ENCODE measurements at places on chromosomes 7 and 10.

GRCh38 chr7:105131890-105132289 lies 117.9 kb downstream of the KMT2E start:
- DNase-seq: no peak

- DNase-seq: no peak
These were observed 65.4 kb upstream of the STEAP1B start for GRCh38 chr7:22565315-22565811.

DNA sequence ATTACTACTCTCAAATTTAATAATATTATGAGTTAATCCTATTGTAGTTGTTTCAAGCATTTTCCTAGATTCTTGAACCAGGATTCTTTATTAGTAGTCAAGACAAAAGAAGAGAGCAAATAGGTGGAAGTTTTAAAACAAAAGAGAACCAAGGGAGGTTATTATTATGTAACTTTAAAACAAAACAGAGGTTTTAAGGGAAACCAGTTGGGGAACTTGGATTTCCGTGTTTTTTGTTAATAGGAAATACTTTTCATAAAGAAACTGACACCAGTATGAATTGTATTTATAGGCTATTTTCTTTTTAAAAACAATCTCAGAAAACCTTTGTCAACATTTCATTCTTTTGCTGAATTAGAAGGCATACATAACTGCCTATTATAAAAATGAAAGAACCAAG lies 183.9 kb downstream of the WNT2 start:
- DNase-seq: no peak

DNA sequence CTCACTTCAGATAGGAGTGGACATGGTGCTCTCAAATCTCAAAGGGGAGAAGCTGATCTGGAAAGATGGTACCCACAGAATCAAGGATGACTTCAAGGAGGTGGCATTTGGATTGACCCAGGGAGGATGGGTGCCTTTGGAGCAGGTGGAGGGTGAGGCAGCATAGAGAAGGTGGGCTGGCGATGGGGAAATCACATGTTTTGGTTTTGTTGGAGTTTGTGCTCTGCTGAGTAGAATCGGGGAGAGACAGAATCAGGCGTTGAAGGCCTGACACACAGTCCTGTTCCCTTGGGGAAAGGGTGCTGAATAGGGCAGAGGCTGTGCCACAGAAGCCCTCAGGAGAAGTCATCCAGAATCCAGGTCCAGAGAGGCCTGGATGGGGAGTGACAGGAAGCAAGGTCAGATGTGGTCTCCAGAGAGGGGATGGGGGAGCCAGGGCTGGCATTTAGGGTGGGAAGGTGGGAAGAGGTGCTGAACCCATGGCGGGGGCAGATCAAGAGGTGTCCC lies 291.1 kb downstream of the GLRX3 start:
- DNase-seq: no peak

- DNase-seq: no peak
These were observed 251.1 kb upstream of the SHH start for GRCh38 chr7:156063241-156063810.

DNA sequence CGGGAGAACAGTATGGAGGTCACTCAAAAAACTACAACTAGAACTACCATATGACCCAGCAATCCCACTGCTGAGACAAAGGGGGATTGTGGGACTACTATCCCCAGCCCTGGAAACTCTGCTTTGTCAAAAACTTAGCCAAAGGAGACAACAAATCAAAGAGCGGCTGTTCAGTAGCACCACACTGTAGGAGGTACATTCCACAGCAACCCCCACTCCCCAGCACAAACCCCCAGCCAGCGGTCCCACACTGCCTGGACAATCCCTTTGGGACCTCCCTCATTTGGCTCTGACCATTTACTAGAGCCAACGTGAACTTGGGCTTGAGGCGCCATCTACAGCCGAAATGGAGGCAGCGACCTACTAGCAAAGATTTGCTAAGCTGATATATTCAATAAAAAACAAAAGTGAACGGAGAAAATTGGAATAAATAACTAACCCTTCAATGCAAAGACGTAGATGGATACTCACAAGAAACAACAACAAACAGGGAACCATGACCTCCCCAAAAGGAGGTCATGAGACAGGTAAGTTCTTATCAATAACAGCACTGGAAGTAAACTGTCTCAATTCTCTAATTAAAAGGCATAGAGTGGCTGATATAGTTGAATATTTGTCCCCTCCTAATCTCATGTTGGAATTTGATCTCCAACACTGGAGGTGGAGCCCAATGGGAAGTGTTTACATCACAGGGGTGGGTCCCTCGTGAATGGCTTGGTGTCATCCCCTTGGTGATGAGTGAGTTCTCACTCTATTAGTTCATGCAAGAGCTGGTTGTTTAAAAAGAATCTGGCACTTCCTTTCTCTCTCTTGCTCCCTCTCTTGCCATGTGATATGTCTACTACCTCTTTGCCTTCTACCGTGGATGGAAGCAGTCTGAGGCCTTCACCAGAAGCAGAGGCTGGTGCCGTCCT lies 119.0 kb upstream of the KCNMA1 start:
- peak; percentile 43 for DNase-seq

GRCh38 chr10:104440221-104440620 lies 86.6 kb downstream of the CFAP58 start:
- peak; percentile 42 for DNase-seq

GRCh38 chr7:104137971-104138370 lies 69.8 kb downstream of the ORC5 start:
- DNase-seq: no peak

- DNase-seq: no peak
These were observed 169.6 kb downstream of the MTERF1 start for GRCh38 chr7:91710881-91711280.

DNA sequence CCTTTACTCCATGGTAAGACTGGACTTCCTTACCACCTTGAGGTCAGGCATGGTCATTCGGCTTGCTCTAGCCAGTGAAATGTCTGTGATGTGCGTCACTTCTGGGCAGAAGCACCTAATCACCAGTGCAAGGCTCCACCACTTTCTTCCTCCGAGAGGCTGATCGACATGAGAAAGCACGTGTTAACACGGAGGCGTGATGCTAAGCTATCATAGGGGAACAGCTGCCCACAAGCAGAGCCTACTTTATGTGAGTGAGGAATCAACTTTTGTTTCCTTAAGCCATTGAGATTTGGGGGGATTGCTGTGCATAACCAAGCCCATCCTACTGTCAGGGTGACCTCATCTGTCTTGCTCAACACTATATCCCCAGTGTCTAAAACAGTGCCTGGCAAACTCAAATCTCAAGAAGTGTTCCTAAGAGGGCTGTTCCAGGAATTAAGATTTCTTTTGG lies 23.1 kb upstream of the SAR1A start:
- no peak for DNase-seq

DNA sequence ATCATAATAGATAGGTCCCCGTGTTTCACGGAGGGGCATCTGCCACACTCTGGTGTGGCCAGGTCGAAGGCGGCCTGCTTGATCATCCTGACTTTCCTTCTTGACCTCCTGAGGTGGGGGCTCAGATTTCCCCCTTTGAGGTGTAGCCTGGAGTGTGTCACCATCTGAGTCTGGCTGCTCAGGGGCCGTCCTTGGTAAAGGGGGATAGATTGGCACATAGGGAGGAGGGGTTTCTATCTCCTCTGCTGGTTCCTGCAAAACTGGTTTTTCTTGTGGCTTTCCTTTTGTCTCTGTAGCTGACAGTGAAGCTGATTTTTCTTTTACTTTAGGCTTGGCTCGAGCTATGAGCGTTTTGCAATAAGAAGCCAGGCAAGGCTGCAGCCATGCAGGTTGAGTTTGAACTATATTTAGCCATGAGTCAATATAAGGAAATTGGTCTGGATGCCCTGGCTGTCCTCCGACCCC lies 7.1 kb upstream of the ZNF117 start:
- no peak for DNase-seq

GRCh38 chr7:13948019-13948801 lies 41.3 kb downstream of the ETV1 start:
- no peak for DNase-seq

GRCh38 chr10:50513956-50514355 lies 109.8 kb downstream of the SGMS1 start:
- no peak for DNase-seq

- DNase-seq: no peak
These were observed 35.5 kb upstream of the RNF32 start for GRCh38 chr7:156604836-156605695.

DNA sequence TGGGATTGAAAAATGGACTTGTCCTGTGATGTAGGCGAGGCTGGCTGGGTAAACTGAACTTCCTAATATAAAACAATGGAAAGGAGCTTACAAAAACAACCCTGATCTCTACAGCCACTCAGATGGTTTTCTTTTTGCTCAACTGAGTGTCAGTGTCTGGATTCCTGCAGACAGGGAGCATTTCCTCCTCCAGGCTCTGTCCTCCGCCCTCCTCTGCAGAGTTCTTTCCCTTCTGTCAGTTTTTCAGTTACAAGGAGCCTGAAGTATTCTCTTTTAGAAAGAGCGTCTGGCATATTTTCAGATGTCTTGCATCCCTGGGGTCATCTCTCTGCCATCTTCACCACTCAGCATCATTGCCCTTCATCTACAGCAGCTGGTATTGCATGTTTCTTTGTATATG lies 50.0 kb upstream of the PITRM1 start:
- no peak for DNase-seq

DNA sequence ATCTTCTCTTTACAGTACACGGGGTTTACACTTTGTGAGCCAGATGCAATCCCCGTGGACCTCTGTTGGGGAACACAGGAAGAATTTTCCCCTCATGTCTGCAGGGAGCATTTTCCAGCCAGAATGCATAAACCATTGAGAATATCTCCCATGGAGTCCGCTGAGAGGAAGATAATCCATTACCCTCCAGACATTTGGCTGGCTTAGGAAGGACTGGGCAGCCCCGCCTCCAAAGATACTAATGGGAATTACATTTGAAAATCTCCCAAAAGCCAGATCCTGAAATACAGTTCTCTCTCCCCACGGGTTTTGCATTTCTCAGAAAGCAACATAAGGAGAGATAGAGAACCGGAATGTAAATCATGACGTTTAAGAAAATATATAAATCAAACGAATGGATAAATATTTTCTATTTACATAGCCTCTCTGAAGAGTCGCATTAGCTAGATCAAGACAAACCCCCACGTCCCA lies 53.5 kb downstream of the TRIL start:
- no peak for DNase-seq

DNA sequence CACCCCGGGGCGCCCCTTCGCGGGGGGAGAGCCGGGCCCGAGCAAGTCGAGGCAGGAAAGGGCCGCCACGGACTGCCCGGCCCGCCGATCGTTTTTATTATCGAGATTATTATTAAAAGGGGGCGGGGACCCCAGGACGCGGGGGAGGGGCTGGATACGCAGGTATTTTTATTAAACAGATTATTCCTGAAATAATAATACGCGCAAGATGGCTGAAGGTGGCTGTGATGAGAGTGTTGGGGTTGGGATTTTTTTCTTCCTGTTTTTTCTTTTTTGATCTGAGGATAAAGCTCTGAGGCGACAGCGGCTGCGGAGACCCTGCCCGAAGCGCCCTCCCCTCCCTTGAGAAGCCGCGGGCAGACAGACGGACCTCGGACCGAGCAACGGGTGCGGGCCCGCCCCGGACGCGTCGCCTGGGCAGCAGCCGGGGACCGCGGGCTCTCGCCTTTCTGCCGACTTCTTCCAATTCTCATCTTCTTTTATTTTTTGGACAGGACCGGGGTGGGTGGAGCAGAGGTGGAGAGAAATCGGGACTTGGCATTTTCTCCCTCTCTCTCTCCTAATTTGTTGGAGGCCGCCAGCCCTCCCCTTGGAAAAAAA lies 1.4 kb upstream of the TRIM8 start:
- DNase-seq: no peak

Data from fibroblast of skin of left biceps (primary cell).